ENCODE measurements at places on chromosomes 6 and 20.

DNA sequence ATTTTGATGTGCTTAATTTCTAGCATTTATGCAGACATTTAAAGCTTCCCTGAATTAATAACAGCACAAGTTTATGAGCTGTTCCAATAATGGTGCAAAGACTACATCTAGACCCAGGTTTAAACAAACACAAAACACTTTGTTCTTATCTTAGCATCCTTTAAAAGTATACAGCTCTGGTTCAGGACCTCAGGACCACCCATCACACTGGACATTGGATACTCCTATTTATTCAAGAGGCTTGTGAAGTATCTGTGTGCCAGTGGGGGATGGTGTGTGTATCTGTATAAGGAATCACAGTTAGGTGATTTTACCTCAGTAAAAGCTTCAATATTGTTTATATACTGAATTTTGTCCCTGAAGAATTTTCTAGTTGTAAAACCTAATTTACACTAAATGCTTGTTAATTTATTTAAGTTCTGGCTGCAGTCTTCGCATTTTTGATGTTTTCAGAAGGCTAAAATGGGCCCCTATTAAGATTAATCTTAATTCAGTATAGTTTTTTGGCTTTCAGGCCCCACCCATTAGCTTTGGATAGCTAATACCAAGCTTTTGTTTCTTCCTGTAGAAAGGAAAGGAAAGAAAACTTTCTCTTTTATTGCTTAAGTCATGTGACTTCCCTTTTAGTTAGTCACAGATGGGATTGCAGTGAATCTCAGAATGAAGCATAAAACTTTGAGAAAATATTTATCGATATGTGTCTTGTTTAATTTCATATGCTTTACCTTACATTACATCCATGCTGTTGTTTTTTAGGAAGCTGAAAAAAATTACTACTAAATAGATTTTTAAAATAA, 13.1 kb downstream of the LIN28B start:
- no peak for DNase-seq

- peak; percentile 24 for DNase-seq
Measured at GRCh38 chr20:54172856-54173652, 732 bp downstream of the CYP24A1 start.

- DNase-seq: peak; percentile 61
Measured at GRCh38 chr6:100461278-100461916, 3.3 kb downstream of the SIM1 start.

GRCh38 chr6:2594868-2595267, 155.9 kb downstream of the MYLK4 start:
- no peak for DNase-seq
